ENCODE measurements at places on chromosomes 3 and 15. TPM values are rescaled to one million over a fixed set of nuclear protein-coding genes. Genes with fewer than 3 reads are reported as not detected.

Gene CFAP44
- total RNA-seq: 33.8 TPM

DNA sequence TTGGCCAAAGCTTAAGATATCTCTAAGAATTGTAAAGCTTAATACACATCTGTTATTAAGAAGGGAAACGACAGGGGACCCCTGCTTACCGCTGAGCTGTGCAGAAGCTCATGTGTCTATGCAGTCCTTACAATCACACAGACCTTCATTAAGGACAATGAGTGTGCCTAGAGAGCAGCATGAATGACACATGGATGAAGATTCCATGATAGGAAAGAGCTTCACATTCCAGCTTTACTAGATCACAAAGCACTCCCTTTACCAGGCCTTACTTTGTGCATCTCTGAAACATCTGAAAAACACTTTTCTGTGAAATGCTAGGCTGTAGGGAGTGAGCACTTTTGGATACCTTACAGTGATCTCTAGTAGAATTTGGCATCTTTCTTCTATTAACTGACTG lies 32.0 kb downstream of the RNF168 start:
- no peak for DNase-seq

GRCh38 chr3:108029466-108029865 lies 61.4 kb downstream of the CD47 start:
- no peak for DNase-seq

- no peak for DNase-seq
Measured at GRCh38 chr15:78327466-78327865, 12.7 kb upstream of the CRABP1 start.

Gene GP5
- total RNA-seq: 0.22 TPM

Gene CLRN1
- total RNA-seq: not detected

- DNase-seq: no peak
Measured at GRCh38 chr3:150462108-150462507, 54.0 kb downstream of the TSC22D2 start.

Gene RASGRF1
- 9.4 TPM for total RNA-seq

Gene NMNAT3
- 2.7 TPM for total RNA-seq

DNA sequence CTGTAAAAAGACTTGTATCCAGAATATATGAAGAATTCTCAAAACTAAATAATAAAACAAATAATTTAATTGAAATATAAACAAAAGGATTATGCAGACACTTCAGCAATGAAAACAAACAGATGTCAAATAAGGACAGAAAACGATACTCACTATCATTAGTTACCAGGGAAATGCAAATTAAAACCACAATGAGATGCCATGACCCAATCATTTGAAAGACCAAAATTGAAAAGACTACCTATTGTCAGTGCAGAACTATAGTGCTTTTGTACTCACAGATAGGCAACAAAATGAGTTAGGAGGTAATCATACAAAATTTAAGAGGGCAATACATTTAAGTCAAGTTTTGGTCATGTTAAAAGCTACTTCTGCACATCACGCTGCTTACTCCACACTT lies 31.6 kb upstream of the OR5K4 start:
- no peak for DNase-seq

DNA sequence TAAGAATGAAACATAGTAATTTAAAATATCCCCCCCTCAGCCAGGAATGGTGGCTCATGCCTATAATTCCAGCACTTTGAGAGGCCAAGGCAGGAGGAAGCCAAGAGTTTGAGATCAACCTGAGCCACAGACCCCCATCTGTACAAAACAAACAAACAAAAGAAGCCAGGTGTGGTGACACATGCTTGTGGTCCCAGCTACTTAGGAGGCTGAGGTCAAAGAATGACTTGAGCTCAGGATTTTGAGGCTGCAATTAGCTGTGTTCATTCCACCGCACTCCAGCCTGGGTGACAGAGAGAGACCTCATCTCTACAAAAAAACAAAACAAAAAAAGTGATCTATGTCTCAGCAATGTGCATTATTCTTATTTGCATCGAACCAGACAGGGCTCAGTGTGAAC lies 800.8 kb downstream of the MCTP2 start:
- DNase-seq: no peak

DNA sequence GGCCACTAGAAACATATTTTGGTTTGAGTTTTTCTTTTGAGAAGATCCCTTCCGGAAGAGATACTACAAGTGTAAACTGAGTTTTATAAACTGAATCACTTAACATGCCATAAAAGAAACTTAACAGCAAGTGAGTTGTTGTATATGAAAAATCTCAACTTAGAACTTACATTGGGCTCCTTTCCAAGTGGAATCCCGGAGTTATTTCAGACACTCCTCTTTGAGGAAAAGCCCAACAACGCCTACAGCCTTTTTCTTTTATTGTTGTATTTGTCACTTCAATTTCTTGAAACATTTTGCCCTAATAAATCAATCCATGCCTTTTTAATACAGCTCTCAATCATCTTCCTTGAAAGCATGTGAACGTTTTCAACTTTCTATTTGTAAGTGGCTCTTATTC lies 137.3 kb downstream of the FEZF2 start:
- no peak for DNase-seq

- DNase-seq: peak; percentile 85
Measured at GRCh38 chr3:67000009-67000408, 1.9 kb downstream of the KBTBD8 start.
